Kidney epithelial cell (primary cell): ENCODE measurements at places on chromosomes 12 and 14. TPM values are rescaled to one million over a fixed set of nuclear protein-coding genes. Genes with fewer than 3 reads are reported as not detected.
A peak's percentile ranks its signal among the peaks of the same experiment; 100 is the strongest.

The GPR137C gene
- total RNA-seq: 0.46 and 1.3 TPM in 2 replicates

The PLEKHH1 gene
- 9.4 and 11.5 TPM in 2 replicates for total RNA-seq

The FSCB gene
- 0.08 TPM in 1 of 2 replicates, not detected in the other for total RNA-seq

The ASCL1 gene
- 0.07 TPM in 1 of 2 replicates, not detected in the other for total RNA-seq

DNA sequence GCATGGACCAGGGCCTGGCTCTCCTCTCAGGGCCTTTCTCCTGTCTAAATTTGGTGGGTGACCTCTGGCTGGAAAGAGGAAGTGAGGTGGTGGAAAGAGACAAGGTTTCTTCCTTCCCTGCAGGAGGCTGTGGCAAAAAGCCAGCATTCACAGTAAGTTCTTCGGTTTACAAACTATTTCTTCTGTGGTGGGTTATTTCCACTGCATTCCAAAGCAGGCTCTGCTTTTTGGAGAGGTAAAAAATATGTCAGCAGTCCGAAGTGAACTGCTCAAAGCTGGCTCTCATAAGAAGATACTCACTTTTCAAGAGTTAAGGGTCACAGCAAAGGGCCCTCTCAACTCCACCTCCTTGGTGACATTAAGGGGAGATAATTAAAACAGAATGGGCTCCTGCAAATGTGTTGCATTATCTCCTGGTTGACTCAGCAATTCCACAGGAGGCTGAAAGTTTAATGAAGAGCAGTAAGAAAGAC, 48.9 kb upstream of the POC1B start:
- peak; percentile 9 for DNase-seq

GRCh38 chr14:33696165-33696564, 254.7 kb downstream of the EGLN3 start:
- no peak for DNase-seq

DNA sequence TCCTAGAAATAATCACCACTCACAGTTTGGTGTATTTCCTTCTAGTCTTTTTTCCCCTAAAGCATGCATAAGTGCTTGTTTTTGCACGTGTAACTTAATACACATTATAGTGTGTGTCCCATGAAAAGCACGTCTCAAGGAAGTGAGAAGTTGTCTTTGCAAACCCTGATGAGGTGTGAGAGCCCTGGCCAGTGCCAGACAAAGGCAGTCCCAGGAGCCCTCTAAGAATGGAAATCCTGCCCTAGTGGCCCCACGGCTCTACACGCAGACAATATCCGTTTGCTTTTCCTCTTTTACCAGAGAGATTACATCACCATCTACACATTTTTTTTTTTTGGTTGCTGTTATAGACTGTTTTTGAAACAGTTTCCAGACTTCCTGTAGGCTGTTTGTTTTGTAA, 85.5 kb upstream of the FZD10 start:
- DNase-seq: no peak

DNA sequence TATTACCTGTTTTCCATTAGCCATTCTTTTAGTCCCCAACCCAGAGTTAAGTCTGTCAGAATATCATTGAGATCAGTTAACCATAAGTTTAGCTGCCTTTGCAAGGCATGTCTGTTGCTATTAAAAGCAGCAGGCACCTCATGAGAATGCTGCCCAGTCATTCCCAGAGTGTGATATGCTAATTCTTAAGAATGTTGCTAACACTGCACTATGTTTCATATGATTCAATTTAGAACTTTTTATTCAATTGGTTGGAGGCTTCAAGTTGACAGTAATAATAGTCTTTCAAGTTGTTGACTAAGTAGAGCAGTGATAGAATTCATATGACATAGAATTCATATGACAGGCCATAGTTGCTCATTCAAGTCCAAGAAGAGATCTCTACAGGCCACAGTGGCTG, 292.3 kb downstream of the FUT8 start:
- DNase-seq: no peak

DNA sequence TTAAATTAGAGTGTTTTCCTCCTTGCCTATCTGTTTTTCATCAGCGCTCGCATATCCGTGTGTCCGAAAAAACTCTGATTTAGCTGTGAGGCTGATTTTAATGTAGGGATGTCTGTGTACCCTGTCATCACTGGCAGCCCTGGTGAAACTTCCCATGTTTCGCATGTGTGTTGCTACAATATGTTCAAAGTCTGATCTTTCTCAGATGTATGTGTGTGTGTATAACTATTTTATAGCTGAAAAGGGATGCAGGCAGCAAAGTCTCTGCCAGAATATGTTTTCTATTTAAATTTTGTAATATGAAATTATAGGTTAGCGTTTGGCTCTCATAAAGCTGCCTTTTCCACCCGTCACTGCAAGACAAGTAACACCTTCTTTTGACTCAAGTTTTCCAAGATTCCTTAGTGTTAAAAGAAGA, 154.8 kb downstream of the TMTC2 start:
- DNase-seq: no peak

DNA sequence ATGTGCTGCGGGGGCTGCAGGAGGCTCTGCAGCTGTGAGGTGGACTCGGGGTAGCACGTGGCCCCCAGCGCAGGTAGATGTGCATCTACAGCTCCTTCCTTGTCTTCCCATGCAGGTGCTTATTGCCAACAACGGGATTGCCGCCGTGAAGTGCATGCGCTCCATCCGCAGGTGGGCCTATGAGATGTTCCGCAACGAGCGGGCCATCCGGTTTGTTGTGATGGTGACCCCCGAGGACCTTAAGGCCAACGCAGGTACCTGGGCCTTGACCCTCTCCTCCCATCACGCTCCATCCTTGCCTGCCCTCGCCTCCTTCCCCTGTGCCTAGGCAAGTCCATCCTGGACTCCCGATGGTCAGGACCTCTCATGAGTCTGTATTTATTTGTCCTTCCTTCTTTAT, 51.4 kb downstream of the ACACB start:
- no peak for DNase-seq

DNA sequence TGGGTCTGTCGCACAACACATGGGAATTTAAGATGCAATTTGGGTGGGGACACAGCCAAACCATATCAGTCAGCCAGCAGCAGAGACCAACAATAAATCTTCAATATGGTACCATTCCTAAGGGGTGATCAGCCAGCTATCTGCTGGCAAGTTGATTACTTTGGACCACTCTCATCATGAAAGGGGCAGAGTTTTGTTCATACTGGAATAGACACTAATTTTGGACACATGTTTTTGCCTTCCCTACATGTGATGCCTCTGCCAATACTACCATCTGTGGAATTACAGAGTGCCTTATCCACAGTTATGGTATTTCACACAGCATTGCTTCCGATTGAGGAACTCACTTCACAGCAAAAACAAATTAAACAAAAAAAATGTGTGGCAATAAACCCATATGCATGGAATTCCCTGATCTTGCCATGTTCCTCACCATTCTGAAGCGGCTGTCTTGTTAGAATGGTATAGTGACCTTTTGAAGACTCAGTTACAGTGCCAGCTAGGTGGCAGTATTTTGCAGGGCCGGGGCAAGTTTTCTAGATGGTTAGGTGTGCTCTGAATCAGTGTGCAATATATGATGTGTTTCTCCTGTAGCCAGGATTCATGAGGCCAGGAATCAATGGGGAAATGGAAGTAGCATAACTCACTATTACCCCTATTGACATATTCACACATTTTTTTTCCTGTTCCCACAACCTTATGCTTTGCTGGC, 179.0 kb upstream of the IGF1 start:
- DNase-seq: no peak

GRCh38 chr12:1650260-1650977, 21.4 kb downstream of the WNT5B start:
- no peak for DNase-seq

DNA sequence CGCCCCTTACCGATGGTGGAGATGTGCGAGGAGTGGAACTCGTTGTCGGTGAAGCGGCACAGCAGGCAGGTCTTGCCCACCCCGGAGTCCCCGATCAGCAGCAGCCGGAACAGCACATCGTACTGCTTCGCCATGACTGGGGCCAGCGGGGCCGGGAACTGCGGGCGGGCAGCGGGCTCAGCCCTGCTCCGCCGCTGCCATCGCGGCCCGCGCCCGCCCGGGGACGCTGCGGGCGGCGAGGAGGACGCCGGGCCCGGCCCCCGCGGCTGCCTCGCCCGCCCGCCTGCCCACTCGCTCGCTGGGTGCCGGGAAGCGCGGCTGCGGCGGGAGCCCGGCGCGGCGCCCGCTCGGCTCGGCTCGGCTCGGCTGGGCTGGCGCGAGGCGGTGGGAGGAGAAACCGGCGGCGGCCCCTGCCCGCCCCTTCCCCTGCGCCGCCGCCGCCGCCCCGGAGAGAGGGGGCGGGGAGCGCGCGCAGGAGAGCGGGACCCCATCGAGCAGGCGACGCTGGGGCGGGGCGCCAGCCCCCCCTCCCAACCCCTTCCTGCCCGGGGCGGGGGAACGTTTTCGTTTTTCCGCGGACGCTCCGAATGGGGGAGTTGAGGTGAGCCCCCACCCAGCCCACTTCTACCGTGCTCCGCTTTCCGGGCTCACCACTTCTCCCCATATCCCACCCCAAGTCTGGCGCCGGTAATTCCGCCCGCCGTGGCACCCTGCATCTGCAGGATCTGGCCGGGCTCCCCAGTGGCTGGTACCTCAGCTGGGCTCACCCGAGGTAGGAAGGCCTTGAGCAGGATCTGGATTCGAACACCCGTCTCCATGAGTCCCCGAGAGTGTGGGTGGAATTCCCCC, at the start of gene RAB15:
RAB15 (minus strand) TSS at position 394 of the 849 bp plus-strand sequence; CDS start at position 134, 260 bp downstream.
- DNase-seq: no peak
